Activated T-helper 1 cell treated with anti-CD3 and anti-CD28 coated beads, Interleukin-2, amount 50 U/mL, for 16 hours (primary cell): ENCODE measurements at places on chromosomes 1 and 21.

GRCh38 chr1:160206036-160206389 is 829 bp downstream of the PEA15 start:
- DNase-seq = peak; percentile 19

GRCh38 chr1:164141797-164142196 is 417.2 kb upstream of the PBX1 start:
- DNase-seq = no peak

- no peak for DNase-seq
Observed at GRCh38 chr1:155773221-155773620, 83.8 kb downstream of the GON4L start.

- DNase-seq = no peak
Observed at GRCh38 chr1:202214089-202214843, 20.7 kb downstream of the LGR6 start.

DNA sequence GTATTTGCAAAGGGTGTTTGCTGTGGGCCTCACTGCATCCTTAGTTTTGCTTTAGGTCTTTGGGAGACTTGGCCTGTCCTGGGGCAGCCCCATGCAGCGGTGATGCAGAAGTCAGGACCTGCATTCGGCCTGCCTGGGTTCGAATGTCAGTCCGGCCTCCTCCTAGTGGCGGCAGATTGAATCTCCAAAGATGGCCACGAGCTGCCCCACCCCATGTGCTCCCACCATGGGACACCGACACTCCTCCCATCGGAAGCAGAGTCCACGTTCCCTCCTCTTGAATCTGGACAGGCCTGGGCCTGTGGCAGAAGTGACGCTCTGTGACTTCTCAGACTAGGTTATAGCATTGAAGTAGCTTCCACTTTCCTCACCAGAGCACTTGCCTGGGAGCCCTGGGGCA is 16.3 kb upstream of the NPPB start:
- no peak for DNase-seq

DNA sequence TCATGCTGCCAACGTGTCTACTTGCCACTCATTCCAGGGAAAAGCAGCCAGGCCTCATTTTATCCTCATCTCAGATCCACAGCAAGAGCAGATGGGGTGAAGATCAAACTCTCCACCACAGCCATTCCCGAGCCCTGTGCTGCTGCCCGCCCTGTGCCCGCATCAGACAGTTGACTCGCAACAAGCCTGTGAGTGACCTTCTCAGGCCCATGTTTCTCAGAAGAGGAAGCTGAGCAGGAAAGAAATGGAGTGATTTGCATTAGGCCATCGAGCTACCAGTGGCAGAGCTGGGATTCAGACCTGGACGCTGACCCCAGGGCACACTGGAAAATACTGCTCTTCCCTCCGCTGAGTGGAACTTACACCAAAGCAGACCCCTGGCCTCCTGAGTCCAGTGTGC is 1.2 kb downstream of the CNR2 start:
- no peak for DNase-seq

- no peak for DNase-seq
Observed at GRCh38 chr1:216221260-216221700, 202.0 kb downstream of the USH2A start.

DNA sequence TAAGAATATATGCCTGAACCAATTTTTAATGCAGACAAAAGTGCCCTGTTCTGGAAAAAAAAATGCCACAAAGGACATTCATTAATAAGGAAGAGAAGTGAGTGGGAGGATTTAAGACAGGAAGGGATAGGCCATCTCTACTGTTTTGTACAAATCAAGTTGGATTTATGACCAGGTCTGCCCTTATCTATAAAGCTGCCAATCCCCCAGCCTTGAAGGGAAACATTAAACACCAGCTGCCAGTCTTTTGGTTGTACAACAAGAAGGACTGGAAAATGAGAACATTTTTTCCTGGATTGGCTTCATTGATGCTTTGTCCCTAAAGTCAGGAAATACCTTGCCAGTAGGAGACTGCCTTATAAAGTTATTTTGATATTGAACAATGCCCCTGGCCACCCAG is 444.0 kb downstream of the NPHP4 start:
- no peak for DNase-seq

DNA sequence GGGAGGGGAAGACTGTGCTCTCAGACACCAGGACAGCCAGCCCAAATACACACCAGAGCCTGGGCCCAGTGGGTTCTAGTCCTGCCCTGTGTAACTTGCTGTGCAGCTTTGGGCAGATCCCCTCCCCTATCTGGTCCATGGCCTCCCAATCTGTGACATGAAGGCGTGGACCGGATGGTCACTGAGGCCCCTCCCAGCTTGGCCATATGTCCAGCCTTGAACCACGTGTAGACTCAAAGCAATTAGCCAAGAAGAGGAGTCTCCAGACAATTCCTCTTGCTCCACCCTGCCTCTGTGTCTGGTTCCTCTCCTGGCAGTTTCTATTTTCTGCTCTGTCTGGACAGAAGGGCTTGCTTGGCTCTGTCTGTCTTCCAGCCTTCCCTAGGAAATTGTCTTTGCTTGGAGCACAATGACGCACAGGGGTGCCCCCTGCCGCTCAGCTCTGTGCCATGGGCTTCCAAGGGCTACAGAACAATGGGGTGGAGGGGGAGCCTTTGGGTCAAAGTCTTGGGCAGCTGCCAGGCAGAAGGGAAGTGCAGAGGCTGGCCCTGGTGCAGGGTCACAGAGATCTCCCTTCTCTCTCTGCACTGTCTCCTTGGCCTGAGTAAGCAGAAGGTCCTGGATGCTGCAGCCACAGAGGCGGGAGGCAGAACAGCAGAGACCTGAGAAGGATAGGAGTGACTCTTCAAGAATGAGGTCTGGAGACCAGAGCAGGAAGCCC is 66.1 kb downstream of the TENT5C start:
- no peak for DNase-seq

DNA sequence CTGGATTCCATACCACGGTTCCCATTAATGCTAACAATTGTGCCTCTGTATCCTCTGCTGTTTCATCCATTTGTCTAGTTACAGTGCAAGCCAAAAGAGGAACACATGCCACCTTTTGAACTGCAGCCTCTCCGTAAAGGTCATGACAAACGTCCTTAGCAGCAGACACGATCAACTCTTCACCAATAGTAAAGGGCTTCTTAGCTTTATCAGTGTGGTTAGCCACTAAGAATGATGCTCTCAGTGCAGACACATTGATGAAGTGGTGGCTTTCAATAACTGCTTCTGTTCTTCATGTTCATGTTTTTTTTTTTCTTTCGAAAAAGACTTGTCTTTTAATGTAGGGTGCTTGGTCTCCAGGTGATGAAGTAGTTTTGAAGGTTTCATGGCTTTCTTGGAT is 14.3 kb downstream of the XPR1 start:
- no peak for DNase-seq

GRCh38 chr1:153540394-153541361 is at the start of gene S100A5:
Gene S100A5 (minus strand): TSS chr1:153540934. CDS start chr1:153540191, 743 bp downstream.
- DNase-seq = no peak

GRCh38 chr21:41678016-41678923 is 88.6 kb downstream of the RIPK4 start:
- DNase-seq = no peak

DNA sequence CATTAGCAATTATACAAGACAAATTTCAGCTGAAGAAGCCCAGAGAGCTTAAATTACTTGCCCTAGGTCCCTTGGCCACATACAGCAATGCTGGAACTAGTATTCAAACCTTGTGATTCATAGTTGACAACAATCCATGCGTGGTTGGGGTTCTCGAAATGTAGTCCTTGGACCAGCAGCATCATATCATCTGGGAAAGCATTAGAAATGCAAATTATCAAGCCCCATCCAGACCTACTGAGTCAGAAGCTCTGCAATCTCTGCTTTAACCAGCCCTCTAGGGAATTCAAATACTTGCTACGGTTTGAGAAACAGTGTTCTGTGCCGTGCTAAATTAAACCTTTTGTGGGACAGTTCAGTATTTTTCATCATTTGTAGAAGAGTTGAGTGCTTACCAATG is 65.1 kb downstream of the CLIC6 start:
- DNase-seq = no peak

- no peak for DNase-seq
Observed at GRCh38 chr1:33735624-33736023, 128.3 kb upstream of the HMGB4 start.

DNA sequence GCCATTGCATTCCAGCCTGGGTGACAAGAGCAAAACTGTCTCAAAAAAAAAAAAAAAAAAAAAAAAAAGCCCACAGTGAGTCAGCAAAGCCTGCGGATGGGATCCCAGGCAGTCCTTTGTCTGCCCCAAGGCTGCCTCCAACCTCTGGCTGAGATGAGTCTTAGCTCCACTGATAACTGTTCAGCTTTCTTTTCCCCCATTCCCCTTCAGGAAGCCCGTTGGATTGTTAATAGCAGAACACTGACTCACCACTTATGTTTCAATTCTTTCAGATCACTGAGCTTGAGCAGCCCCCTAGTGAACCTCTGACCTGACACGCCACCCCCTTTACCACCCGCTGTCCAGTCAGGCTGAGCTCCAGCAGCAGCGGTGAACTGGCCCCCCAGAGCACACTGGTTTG is 57.5 kb downstream of the ERG start:
- DNase-seq = no peak

DNA sequence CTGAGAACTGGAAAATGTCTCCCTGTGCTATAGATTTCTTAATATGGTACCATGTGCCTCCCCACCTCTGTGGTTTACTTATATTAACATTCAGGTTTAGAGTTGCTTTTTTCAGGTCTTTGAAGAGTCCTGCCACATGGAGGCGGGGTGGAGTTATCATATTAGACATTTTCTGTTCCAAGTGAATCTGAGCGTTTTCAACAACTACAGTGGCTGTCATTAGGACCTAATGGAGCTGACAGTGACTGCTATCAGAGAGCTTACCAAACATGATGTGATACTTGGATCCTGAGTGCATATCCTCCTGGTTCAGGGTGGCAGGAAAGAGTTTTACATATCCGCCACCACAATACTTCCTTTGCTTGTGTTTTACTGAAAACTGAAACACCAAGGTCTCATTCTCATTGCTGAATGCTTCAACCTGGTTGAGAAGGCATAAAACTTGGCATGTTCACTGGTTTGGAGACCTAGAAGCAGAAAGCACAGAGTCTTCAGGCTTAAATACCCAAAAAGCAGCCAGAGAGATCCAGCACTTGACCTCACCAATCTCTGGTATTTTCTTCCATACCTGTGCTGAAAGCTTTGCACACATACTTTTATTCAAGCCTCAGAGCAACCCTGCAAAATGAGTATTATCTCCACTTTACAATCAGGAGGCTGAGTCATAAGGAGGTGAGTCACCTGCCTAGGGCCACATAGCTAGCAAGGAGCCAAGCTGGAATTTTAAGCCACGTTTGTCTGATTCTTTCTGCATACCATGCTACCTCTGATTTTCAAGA is 47.4 kb upstream of the OSBPL9 start:
- DNase-seq = no peak

DNA sequence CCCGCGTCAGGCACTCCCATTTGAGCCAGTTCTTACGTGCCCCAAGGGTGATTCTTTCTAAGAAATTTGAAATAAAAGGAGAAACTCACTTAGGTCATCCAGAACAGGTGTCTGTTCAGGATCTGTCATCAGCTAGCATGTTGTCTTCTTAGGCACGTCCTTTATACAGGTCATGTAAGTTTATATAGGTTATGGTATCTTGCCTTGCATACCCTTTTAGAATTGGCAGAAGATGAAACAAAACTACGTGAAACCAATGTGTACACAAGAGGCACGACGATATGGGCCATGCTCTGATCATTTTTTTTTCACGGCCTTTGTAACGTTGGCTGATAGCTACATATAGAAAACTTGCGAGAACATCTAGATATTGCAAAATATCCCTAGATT is 579 bp upstream of the GTF2B start:
- no peak for DNase-seq

DNA sequence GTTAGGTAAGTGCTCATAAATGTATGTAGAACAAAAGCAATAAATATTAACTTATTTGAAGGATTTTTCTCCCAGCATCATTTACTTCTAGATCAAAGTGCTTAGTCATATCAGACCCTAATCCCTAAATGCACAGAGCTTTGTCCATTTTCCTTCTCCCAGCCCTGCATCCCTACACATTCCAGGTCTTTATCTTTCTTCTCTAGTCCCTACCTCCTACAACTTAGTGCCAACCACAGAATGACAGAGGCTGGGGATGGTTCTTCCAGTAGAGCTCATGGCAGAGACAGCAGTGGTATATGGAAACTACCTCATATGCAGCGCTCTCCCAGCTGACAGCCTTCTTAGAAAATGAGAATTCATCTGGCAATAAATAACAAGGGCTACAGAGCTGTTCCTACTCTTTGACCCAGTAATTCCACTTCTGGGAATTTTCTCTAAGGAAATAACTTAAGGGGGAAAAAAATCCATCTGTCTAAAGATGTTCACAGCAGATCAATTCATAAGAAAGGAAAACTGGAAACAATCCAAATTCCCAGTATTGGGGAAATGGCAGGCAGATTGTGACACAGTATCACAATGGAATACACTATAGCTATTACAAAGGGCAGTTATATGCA is 62.9 kb upstream of the ROR1 start:
- no peak for DNase-seq

DNA sequence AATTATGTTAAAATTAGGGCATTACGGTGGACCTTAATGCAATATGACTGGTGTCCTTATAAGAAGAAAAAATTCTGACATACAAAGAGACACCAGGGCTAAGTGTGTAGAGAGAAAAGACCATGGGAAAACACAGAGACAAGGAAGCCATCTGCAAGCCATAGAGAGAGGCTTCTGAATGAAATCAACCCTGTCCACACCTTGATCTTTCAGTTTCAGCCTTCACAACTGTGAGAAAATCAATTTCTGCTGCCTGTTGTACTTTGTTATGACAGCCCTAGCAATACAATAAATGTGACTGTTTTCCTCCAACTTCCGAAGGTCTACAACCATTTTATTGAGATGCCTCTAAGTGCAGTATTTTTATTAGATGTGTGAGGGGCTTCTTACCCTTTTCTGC is 1407.2 kb downstream of the MRPL39 start:
- no peak for DNase-seq

DNA sequence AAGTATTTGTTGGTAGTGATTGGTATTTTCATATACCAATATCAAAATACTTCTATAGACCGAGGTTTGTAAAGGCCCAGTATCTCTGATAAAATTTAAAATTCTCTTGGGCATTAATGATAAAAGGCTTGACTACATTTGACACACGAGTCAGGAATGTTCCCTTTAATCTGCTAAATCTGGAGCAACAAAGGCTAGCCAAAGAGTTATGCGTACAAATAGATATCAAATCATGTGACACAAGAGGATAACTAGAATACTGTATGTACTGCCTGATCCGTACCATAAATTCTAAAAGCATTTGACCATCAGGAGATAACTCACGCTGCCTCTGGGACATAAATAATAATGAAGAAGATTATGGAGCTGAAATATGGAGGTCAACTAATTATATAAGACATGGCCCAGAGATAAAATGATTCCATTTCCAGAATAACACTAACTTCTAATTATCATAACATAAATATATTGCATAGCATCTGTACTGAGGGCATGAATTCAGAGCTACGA is 64.2 kb upstream of the SH3GLB1 start:
- no peak for DNase-seq
